Stomach (tissue), 19 donors: ENCODE measurements at places on chromosomes 16 and 17. TPM values are rescaled to one million over a fixed set of nuclear protein-coding genes. Genes with fewer than 3 reads are reported as not detected.

GRCh38 chr16:85659805-85660511 is 28.8 kb downstream of the GINS2 start:
- peak; percentile 70 for DNase-seq

Gene CLEC18A
- 1.3 TPM for total RNA-seq

DNA sequence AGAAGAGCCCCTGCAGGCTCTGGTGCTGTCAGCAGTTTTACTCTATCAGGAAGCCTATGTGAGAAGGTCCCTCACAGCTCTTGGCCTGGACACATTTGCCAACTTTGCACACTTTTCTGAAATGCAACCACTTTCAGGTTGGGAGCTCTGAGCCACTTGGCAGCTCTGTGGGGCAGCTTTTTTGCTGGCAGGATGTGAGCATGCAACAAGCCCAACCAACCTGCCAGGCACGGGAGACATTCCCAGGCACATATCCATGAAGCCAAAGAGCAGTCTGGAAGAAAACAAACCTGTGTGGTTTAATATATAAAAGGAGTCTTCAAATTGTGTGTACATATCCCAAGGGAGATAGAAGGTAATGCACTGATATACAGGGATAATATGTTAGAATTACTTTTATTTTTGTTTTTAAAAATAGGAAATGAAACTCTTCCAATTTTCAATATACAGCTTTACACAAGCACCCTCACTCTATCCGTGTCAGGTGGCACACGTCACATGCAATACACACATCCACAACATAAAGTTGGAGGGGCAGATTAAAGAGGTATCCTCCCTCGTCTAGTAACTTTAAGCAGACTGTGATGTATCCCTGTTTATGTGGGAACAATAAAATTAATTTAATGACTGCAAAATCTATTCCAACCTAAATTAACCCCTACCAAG is 57.4 kb upstream of the COX10 start:
- peak; percentile 8 for DNase-seq

DNA sequence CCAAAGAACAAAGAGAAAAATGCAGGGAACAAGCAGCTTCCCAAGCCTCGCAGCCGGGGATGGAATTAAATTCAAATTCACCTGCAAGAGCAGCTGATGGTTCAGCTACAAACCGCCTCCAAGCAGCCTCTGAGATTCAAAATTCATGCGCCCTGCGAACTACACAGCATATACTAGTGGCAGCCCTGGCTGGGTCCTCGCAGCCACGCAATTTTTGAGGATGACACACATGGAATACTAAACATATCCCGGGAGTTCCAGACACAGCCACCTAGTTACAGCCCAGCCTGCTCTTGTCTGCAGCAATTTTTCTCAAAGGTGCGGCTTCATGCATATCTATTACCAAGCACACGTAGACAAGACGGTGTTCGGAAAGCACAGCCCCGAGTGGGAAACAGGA is 35.9 kb upstream of the KIFC3 start:
- DNase-seq = no peak

- DNase-seq = no peak
Measured at GRCh38 chr16:23771642-23772041, 16.8 kb downstream of the CHP2 start.

Gene VASN
- 10.5 TPM for total RNA-seq

DNA sequence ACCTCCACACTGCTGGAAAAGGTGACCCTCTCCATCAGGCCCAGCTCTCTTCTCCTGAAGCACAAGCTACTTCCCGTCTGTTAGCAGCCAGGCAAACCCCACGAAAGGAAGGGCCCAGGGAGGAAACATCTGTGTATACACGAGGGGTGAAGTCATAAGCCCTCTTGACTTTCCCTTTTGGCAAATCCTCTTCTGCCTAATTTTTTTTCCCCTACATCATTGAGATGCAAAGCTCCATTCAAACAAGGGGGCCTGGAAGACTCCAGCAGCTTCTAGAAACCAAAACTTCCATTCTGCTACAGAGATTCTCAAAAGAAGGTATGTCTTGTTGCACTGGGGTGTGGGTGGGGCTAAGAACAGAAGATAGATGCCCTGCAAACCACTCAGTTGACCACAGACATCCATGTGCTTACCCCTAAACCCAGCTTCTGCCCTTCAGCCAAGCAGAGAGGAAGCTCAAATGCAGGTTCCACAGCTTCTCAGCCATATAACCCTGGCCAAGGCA is 145.6 kb upstream of the RCVRN start:
- DNase-seq = peak; percentile 79

DNA sequence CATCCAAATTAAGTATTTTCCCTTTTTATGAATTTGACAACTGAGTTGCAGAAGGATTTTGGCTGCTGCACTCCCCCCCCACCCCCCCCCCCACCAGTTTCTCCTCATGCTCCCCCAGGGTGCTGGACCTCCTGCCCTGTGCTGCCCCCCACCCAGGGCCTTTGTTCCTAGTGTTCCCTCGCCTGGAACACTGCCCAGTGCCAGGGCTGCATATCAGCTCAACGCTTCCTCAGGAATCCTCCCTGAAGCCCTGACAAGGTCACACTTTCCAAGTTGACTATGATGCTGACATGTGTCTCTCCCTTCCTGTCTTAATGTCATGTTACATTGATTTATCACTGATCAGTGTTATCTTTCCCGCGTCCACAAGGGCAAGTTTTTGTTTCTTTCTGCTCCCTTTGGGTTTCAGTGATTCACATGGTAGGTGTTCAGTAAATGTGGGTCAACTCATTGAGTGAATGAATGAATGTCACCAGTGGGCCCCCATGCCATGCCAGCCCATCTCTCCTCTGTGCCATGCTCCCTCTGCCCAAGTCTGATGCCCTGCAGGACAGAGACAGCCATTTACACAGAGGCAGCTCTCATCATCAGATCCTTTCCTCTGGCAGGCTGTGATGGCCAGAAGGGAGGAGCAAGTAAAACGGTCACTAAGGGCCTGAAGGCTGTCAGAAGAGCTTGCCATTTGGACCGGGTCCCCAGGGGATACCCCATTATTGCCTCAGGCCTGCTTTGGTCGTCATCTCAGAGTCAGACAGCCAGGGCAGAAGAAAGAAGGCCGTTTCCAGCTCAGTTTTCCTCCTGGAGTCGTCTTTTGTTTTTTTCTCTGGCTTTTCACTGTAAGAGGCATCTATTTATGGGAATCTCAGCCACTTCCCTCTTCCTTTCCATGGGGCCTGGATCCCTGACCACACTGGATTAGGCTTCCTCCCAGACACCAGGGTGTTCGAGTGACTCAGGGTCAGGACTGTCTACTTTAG is 386.2 kb downstream of the SNX29 start:
- no peak for DNase-seq

- no peak for DNase-seq
Measured at GRCh38 chr16:80280557-80280956, 260.2 kb upstream of the DYNLRB2 start.

Gene ESRP2
- 19.8 TPM for total RNA-seq

GRCh38 chr17:53949473-53950090 is 126.9 kb downstream of the KIF2B start:
- DNase-seq = no peak

DNA sequence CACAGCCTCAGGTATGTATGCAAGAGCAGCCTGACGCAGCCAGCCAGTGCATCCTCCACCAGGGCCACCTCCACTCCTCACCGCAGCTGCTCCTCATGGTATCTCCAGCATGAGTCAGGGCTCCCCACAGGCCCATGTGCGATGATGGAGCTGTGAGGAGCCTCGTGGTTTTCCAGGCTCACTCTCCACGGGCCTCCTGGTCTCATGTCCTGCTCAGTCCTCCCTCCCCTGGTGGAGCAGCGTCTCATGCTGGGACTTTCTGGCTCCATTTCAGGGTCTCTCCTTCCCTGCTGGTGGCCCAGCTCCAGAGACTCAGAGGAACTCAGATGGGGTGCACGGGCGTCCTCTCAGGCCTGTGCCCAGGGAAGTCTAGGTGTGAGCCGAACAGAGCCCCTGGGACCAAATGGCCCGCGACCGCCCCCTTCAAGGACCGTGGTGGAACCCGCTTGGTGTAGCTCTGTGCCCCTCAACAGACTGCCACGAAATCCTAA is 70.4 kb downstream of the METRNL start:
- no peak for DNase-seq

Gene ARHGAP23
- 30.1 TPM for total RNA-seq

GRCh38 chr17:18182978-18183333 is 672 bp upstream of the ALKBH5 start:
- peak; percentile 95 for DNase-seq

DNA sequence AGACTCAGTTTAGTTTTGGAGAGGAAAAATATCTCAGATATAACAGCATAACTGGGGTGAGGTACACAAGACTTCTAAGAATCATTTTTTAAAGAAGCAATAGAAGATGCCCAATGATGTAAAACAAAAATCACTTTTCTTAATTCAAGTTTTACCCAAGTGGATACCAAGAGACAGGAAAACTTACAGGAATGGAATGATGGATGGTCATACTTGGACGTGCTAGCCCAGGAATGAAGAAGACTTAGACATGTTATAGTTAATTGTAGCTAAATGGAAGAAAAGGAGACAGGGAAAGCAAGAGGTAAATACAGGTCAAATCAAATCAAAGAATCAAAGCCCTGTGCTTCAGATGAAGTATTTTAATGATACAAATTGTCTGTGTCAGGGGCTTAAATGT is 312.7 kb upstream of the KCNJ16 start:
- DNase-seq = no peak

DNA sequence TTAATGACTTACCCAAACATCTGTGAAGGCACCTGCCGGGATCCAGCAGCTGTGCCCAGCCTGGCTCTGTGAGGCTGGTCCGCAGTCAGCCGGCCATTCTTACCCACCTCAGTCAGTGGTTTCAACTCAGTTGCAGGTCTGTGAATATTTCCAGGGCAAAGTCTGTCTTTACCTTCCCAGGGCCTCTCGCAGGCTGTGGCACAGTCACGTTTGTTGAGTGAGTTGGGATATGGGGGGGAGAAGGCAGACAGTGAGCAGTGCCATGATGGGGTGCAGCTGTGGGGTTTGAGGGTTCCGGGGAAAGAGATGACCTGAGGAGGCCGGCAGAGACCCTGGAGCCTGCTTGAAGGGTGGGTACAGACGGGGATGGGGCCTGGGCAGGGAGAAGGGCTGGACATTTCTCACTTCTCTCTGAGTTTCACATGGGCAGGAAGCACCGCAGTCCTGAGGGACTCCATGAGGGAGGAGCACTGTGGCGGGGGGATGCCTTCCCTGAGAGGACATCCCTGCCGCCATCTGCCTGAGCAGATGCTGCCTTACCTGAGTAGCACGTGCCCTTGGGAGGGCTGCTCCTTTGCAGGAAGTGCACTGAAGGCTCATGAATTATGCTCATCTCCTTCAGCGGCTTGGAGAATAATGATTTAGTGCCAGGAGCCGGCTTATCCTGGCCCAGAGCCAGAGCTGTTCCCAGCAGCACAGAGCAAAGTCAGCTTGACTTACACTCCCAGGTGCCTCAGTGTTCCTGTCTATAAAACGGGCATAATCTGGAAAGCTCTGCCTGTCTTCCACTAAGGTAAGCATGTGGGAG is 48.1 kb downstream of the KSR1 start:
- DNase-seq = no peak

GRCh38 chr17:75371339-75371738 is 34.1 kb downstream of the GRB2 start:
- no peak for DNase-seq

Gene RHBDL3
- total RNA-seq = not detected

DNA sequence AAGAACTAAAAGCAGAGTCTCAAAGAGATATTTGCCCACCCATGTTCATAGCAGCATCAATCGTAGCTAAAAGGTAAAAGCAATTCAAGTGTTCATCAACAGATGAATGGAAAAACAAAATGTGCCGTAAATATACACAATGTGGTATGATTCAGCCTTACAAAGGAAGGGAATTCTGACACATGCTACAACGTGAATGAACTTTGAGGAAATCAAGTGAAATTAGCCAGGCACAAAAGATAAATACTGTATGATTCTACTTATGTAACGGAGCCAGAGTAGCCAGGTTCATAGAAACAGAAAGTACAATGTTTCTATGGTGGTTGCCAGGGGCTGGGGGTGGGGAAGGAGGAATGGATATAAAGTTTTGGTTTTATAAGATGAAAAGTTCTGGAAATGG is 57.8 kb upstream of the IL34 start:
- no peak for DNase-seq

DNA sequence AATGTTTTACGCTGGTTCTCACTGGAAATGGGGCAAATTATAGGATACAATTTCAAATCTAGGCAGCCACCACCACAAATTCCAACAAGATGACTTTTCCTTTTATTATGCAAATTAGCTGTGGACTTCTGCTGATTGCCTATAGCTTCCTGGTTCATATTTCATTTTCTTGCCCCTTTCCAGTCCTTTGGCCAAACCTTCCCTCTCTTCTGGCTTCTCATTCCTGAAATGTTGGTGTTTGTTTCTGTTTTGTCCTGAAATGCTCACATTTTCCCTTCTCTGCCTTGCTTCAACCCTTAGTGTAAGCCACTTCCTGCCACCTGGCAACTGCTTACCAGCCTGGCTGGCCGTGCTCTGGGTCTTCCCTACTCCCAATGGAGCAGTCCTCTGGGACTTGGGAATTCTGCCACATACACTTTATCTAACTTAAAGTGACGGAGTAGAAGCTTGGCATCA is 14.0 kb downstream of the PRSS54 start:
- DNase-seq = peak; percentile 19

Gene RASD1
- 13.0 TPM for total RNA-seq

Gene SLFN13
- 7.5 TPM for total RNA-seq

DNA sequence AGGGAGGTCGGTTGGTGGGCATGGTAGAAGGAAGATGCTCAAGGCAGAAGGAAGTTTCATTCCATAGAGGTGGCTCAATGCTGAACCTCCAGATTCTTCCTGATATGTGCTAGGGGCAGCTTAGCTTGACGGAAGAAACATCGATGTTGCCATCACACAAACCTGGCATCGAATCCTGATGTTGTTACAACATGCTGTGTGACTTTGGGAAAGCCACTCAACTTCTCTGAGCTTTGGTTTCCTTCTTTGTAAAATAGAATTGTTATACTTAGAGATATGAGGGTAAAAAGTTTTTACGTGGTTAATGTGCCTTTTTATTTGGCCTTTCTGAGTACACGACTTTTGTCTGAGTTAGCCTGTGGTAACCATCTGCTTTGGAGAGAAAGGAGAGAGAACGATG is 287.9 kb downstream of the SHISA9 start:
- no peak for DNase-seq

DNA sequence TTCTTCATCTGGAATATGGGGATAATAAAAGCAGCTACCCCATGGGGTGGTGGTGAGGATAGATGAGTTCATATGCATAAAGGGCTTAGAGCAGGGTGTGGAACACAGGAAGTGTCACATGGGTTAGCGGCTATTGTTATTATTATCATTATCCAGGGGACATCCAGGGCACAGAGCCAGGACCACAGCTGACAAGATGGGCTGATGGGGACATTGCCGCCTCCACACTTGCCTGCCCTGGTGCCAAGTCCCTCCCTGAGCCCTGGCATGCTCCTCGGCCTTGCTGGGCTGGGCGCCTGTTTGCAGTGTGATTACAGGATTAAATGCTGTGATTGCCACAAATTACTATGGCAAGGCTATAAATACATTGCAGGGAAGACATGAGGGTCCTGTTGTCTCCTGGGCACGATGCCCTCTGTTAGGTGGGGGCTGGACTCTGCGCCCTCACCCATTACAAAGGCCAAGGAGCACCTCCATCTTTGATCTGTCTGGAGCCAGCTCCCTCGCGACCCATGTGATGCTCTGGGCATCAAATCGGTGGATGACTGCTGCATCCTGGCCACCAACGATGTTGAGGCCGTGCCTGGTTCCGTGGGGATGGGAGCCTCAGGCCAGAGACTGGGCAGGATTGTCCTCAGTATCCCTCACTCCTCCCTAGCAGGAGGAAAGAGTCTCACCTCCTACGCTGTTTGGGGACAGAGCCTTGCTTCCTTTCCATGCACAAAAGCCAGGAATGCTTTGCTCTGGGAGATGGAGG is 43.2 kb downstream of the PIMREG start:
- peak; percentile 33 for DNase-seq

- DNase-seq = peak; percentile 91
Measured at GRCh38 chr17:75720656-75721462, at the start of gene ITGB4. Gene ITGB4, plus strand, starts transcription at chr17:75721459. Its CDS starts 3,245 bp downstream, at chr17:75724704.

Gene ABCC12
- not detected for total RNA-seq
